GM23248 (cell line): ENCODE measurements at places on chromosomes 3 and 15.

GRCh38 chr15:63492541-63493077 is 11.8 kb upstream of the USP3 start:
- peak; percentile 80 for DNase-seq

GRCh38 chr15:67862750-67863441 is 23.1 kb upstream of the RNU6-1 start:
- DNase-seq = no peak

DNA sequence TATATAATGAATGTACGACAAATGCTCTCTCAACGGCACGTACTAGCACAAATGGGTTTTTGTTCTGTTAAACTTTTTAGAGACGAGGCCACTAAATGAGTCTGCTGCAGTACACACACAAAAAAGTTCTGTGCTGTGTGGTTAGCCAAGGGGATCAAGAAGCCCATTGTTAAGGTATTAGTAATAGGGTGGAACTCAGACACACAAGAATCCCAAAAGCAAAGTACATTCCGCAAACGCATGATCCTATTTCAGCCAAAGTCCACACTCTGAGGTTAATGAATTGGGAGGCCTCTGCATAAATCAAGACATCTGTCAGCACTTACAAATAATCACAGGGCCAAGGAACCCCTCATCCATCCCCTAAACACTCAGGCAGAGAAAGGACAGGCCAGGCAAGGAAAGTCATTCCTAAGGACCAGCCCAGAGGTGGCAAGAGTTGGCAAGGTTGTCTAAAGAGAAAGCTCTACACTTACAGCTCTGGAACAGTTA is 12.1 kb downstream of the OSBPL10 start:
- peak; percentile 90 for DNase-seq

DNA sequence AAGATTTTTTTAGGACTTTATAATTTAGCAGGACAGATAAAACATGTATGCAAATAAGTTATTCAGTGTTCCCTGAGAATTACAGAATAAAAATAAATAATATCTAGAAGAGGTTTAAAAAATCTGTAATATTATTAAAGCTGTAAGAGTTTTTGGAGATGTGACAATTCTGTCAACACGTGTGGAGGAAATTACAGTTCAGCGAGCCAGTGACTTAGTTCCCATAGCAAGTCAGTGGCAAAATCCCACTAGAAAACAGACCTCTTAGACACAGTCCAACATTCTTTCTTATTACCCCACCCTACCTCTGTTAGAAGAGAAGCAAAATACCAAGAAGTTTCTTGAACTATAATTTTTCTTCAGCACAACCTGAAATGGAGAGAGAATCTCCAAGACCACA is 16.2 kb upstream of the DENND6A start:
- DNase-seq = no peak

DNA sequence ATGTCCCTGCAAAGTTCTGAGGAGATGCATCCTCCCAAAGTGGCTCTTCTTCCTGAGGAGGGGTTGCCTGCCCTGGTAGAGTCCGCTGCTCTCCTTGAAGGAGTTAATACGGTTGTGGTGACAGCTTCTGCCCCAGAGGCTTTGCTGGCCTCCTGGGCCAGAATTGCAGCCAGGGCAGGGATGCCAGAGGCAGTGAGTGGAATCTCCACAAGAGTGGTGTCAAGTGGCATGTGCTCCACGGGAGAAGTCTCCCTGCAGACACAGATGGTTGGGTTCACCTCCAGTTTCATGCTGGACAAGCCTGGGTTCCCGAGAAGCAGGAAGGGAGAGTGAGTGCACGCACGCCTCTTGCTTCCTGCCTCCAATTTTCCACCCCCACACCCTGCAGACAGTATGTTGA is 105.5 kb downstream of the SLC25A26 start:
- no peak for DNase-seq

GRCh38 chr3:33884701-33885100 is 86.3 kb downstream of the PDCD6IP start:
- DNase-seq = no peak

GRCh38 chr15:28459279-28459678 is 73.5 kb downstream of the GOLGA8G start:
- no peak for DNase-seq

- no peak for DNase-seq
These were observed 174.2 kb upstream of the SLC2A2 start for GRCh38 chr3:171200750-171201088.

DNA sequence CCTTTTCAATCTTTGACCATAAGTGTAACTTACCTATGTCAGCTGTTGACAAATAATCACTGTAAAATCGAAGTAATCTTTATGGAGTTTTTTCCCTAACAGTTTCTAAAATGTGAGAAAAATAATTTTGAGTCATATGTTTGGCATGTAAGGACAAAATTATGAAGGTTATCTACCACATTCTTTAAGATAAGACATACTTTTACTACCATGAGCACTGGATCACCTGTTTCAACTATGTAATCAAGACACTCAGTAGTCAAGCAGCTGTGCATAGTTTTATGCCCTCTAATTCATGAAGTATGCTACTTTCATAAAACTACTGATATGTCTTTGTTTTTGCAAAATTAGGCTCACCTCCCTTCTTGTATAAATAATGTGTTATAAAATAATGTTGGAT is 12.1 kb downstream of the FGF7 start:
- no peak for DNase-seq

- DNase-seq = peak; percentile 89
These were observed 134.4 kb downstream of the TMCO5A start for GRCh38 chr15:38068626-38069391.

DNA sequence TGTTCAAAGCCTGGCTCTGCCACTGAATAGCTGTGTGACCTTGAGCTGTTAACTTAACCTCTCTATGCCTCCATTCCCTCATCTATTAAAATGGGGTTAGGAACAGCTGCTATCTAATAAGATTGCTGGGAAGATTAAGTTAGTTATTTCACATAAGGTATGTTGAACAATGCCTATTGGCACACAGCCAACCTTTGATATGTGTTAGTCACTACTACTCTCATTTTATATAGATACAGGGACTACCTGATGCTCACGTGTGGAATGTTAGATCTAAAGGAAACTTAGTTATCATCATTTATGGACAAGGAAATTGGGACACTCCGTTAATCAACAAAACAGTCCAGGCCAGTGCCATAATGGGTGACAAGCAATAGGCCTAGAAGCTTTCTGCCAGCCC is 332.4 kb upstream of the PPP2R3A start:
- no peak for DNase-seq

GRCh38 chr3:186902154-186902553 is 28.2 kb upstream of the ST6GAL1 start:
- DNase-seq = no peak

- peak; percentile 85 for DNase-seq
These were observed 72.3 kb downstream of the SLC12A8 start for GRCh38 chr3:125140011-125140817.

- DNase-seq = no peak
These were observed 41.7 kb downstream of the FAM174B start for GRCh38 chr15:92613841-92614240.

- no peak for DNase-seq
These were observed 68.8 kb downstream of the AQR start for GRCh38 chr15:34900748-34901147.

DNA sequence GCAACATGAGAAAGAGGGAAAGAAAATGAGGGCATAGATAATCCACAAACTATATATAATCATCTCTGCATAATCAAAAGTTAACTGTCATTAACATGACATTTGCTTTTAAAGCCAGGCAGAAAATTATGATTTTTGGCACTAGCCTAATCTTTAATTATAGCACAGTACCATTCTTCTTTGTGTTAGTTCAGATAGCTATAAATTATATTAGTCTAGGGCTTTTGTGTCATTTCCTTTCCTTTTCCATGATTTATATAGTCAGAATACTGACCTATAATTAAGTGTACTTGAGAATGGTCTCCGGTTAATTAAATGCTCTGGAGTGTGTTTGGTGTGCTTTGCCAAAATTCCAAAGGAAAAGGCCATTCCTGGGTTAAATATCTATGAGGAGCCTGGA is 441.9 kb upstream of the THRB start:
- DNase-seq = no peak

DNA sequence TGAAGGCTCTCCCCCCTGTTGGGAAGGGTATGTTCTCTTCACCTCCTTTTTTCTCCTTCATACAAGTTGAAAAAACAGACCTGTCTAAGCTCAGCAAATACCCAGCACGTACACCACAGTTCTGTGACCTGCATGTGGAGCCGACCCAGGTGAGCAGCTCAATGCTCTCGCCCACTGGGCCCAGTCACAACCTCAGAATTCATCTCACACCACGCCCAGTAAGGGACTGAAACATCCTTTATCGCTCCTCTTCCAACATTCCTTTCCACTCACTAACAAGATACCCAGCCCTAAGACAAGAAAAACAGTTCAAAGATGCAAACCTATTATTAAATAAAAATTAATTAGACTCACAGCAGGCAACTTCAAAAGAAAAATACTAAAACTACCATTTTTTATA is 68.9 kb downstream of the FOXP1 start:
- peak; percentile 49 for DNase-seq

DNA sequence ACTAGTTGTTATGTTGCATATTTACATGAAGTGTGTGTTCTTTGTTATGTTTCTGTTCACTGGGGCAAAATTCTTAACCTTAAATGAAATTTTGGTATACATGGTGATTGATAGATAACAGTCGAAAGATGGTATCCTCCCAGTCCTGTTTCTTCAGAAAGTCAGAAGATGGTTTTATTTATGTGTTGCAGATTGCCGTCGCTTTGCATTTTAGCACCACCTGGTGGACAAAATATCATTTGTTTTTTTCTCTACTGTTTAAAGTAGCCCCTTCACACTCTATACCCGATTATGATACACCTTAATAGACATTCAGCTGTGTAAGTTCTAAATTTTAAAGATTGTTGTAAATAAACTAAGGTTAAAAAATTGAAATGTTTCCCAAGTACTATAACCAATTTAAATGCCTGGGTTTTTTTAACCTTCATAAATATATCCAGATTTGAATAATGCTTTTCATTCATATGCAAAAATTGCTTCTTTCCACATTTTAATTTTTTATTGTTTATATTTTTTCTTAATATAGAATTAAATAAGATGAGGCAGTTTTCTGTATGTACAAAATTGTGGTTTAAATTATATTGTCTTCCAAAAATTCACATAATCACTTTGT is 152.2 kb downstream of the ALCAM start:
- peak; percentile 71 for DNase-seq

DNA sequence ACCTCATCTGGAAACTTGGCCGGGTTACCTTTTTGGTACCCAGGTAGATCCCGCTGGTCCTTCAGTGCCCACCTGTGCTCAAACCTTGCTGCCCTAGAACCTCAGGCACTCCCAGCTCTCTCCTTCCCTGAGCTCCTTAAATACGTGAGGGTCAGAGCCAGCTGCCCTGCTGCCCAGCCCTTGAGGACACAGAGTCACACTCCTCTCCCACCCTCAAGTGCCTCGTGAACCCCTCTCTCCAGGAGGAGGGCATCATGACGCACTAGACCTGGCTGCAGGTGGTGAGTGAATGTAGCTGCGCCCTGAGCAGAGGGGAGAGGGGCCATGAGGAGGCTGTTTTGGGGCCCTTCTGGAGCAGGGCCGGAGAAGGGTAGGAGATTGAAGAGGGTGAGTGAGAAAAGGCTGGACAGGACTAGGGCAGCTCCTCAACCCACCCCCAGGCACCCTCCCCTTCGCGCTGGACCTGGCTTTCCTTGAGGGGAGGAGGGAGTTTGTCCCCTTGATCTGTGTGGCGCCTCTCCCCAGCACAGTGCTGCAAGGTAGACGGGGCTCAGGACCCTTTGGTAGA is 941 bp downstream of the SLC12A8 start:
- DNase-seq = no peak

DNA sequence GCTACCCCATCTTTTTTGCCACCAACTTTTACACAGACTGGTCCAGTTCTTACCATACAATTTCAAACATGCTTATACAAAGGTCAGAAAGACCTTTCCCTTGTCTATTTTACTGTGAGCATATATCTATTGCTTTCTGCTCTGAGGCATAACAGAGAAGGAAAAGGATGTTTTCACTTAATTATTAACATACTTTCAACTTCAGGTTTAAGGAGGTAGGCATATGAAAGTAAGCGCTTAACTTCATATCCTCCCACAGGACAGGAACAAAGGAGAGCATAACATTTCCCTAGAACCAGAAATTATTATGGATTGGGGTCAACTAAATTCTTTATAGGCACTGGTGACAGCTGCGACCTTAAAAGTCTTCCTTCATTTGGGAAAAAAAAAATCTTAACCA is 1.1 kb downstream of the MYEF2 start:
- no peak for DNase-seq

GRCh38 chr3:27324686-27325085 is 44.5 kb downstream of the NEK10 start:
- DNase-seq = no peak

DNA sequence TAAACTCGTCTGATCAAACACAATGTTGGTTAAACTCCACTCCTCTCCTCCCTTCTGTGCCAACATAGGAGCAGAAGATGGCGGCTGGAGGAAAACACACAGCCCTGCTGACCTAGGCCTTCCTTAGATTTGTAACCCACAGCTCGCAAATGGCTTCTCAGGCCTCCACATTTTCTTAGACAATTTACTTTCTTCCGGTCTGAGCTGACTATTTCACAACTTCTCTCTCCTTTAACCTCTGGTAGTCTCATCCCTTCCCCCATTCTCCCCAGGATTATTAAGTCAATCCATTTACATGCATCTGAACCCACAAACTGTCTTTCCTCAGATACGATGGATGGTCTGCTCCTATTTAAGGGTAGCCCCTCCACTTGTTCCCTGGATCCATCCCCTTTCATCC is 25.7 kb upstream of the ULK4 start:
- DNase-seq = no peak

DNA sequence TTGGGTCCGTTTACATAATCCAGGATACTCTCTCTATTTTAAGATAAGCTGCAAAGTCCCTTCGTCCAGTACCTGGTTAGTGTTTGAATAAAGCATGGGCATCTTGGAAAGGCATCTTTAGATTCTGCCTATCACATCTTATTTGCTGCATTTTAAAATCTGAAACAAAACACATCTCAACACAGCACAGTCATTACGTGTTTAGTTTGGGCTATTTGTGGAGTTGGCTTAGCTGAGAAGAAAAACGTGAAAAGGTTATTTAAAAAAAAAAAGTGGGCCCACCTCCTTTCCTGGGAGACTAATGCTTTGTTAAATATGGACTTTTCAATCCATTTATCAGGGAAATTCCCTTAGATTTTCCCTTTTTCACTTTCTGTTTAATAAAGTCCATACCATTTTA is 174.5 kb upstream of the WNT5A start:
- DNase-seq = no peak

GRCh38 chr3:161395115-161396012 is 24.0 kb upstream of the SPTSSB start:
- no peak for DNase-seq

DNA sequence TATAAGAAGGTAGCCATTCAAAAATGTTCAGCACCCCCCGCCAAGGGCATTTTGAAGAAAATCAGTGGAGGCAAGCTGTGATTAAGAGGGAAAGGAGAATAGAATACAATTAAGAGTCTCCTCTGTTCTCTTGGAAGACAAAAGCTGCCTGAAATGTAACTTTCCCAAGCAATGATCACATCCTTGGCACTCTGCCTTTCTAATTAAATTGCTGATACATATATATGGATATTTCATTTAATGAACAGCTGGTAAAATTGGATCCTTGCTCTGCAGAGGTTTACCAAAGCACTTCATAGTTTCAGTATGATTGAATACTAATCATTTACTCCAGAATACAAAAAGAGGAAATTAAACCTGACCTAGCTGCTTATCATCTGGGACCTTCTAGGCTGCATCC is 10.4 kb downstream of the COL6A6 start:
- DNase-seq = no peak
